Cerebellum (tissue), 4 donors: ENCODE measurements at places on chromosomes 5 and 9. TPM values are rescaled to one million over a fixed set of nuclear protein-coding genes. Genes with fewer than 3 reads are reported as not detected.

DNA sequence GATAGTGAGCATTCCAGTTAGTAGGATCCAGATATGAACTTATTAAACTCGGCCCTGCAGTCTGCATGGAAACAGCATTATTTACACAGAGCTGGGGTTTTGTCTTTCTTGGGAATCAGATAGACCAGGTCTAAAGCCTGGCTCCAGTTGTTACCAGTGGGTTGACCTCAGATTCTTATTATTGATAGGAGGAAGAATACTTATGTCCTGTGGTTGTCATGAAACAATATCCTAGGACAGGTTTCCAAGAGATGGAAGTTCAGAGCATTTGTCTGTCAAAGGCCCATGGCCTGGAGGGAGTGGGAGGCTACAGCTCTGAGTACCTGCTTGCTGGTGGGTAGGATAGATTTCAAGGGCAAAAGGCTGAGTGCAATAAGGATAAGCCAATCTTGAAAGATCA is 129.2 kb downstream of the BOD1 start:
- DNase-seq, result no peak

The C8G gene
- total RNA-seq, result not detected

- no peak for DNase-seq
Observed at GRCh38 chr5:123805300-123805699, 293.3 kb downstream of the CSNK1G3 start.

DNA sequence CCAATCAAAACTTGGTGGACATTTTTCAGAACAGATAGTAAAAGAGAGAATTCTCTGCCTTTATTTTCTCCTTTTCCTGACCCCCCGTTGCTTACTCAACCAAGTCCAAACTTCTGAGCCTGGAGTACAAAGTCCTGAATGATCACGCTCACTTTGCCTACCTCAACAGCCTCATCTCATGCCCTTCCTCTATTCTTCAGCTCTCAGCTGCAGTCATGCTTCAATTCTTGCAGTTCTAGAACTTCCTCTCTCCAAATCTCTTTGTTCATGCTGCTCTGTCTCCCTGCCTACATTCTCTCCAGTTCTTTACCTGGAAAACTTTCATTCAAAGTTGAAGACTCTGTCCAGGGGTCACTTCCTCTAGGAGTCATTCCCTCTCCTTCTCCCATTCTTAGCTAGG is 398.5 kb upstream of the SLC24A2 start:
- DNase-seq, result no peak

GRCh38 chr5:147240266-147240985 is 5.6 kb downstream of the STK32A start:
- DNase-seq, result no peak
